ENCODE measurements at places on chromosomes 16 and 17. TPM values are rescaled to one million over a fixed set of nuclear protein-coding genes. Genes with fewer than 3 reads are reported as not detected.

Gene VTN
- total RNA-seq: 2.7 TPM

Gene C17orf67
- 2.2 TPM for total RNA-seq

Gene SCGB1C2
- total RNA-seq: not detected

Gene FAM117A
- total RNA-seq: 5.4 TPM

Gene TNFRSF17
- not detected for total RNA-seq

Gene PRAC2
- not detected for total RNA-seq

Gene LGALS9B
- not detected for total RNA-seq

Gene ASB16
- not detected for total RNA-seq

Gene SPSB3
- total RNA-seq: 23.3 TPM

Gene INCA1
- 0.82 TPM for total RNA-seq

Gene TBC1D28
- total RNA-seq: not detected

Gene MRPS23
- total RNA-seq: 61.3 TPM

Gene PPY
- total RNA-seq: not detected

Gene SLFN12L
- total RNA-seq: not detected

Gene CDT1
- 3.7 TPM for total RNA-seq

Gene MATCAP1
- 26.1 TPM for total RNA-seq

Gene NPIPB4
- total RNA-seq: 98.2 TPM

Gene VASN
- total RNA-seq: 32.0 TPM

Gene CCL4L2
- total RNA-seq: 48.9 TPM

Gene SLC5A10
- 0.14 TPM for total RNA-seq

Gene IRF8
- total RNA-seq: 0.41 TPM

Gene ACAP1
- total RNA-seq: 14.4 TPM

Gene KRTAP2-3
- 3.8 TPM for total RNA-seq

Gene PRKCB
- total RNA-seq: 2.1 TPM

Gene ATP2A1
- total RNA-seq: 2.0 TPM

Gene NPLOC4
- total RNA-seq: 127 TPM

Gene GNAO1
- 1.7 TPM for total RNA-seq

Gene TSC2
- total RNA-seq: 94.6 TPM

Gene FAM20A
- total RNA-seq: 0.14 TPM

Gene GP1BA
- not detected for total RNA-seq

Gene SLC13A2
- total RNA-seq: not detected

Gene MRM3
- 8.3 TPM for total RNA-seq

Gene CREBBP
- total RNA-seq: 53.0 TPM

Gene SCIMP
- total RNA-seq: not detected

Gene HSBP1
- total RNA-seq: 179 TPM

Gene KRT12
- total RNA-seq: not detected

Gene NAGS
- 0.91 TPM for total RNA-seq

Gene NUPR1
- 3.8 TPM for total RNA-seq

Gene MEFV
- not detected for total RNA-seq

Gene KRTAP4-3
- total RNA-seq: not detected

Gene UNC13D
- total RNA-seq: 2.5 TPM

Gene MYH13
- total RNA-seq: not detected

Gene MGRN1
- total RNA-seq: 89.0 TPM

Gene KRT38
- total RNA-seq: not detected

Gene CAVIN1
- total RNA-seq: 644 TPM

Gene LRRC75A
- total RNA-seq: 0.36 TPM

Gene CHD9
- 77.4 TPM for total RNA-seq

Gene NATD1
- 7.9 TPM for total RNA-seq

Gene MSLN
- not detected for total RNA-seq

Gene PROCA1
- total RNA-seq: 2.7 TPM

Gene MGAT5B
- 5.1 TPM for total RNA-seq

Gene KREMEN2
- total RNA-seq: 7.5 TPM
